ENCODE measurements at places on chromosomes 1 and 21. TPM values are rescaled to one million over a fixed set of nuclear protein-coding genes. Genes with fewer than 3 reads are reported as not detected.

GRCh38 chr1:50424884-50425375, 1.7 kb upstream of the DMRTA2 start:
- no peak for DNase-seq

DNA sequence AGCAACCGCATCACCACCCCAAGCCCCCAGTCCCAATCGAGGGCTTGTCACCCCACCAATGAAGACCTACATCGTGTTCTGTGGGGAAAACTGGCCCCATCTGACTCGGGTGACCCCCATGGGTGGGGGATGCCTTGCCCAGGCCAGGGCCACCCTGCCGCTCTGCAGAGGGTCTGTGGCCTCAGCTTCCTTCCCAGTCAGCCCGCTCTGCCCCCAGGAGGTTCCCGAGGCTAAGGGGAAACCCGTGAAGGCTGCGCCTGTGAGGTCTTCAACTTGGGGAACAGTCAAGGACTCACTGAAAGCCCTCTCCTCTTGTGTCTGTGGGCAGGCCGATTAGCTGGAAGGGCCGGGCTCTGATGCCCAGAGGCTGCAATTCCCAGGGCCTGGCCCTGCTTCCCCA, 2.0 kb downstream of the SRARP start:
- DNase-seq = no peak

GRCh38 chr1:159581422-159581821, 6.2 kb upstream of the APCS start:
- DNase-seq = no peak

- DNase-seq = no peak
Measured at GRCh38 chr1:210129092-210129491, 103.5 kb upstream of the SERTAD4 start.

The MYBPH gene
- not detected for total RNA-seq

The TMEM269 gene
- 0.30 TPM for total RNA-seq

Measured in tibial nerve (tissue), 4 donors.